ENCODE measurements at places on chromosomes 5 and 9. TPM values are rescaled to one million over a fixed set of nuclear protein-coding genes. Genes with fewer than 3 reads are reported as not detected.

Gene CNTRL
- total RNA-seq: 19.1 TPM

Gene NFIB
- total RNA-seq: 67.6 TPM

Gene TERT
- under 0.01 TPM for total RNA-seq

Gene TAF11L10
- total RNA-seq: not detected

Gene GARIN3
- not detected for total RNA-seq

Gene CDC20B
- 1.6 TPM for total RNA-seq

Gene SEMA5A
- total RNA-seq: 47.5 TPM

Gene PPP2R2B
- 134 TPM for total RNA-seq

Gene FAM151B
- 22.6 TPM for total RNA-seq

Gene TBC1D9B
- total RNA-seq: 52.6 TPM

Gene RNF44
- total RNA-seq: 12.7 TPM

Gene LIX1
- total RNA-seq: 30.0 TPM

Gene CDO1
- total RNA-seq: 125 TPM

Gene CARD6
- 1.4 TPM for total RNA-seq

Gene UNC5A
- total RNA-seq: 7.2 TPM

Gene ZFP2
- total RNA-seq: 7.6 TPM

Gene RGMB
- total RNA-seq: 95.5 TPM

Gene PLAC8L1
- 0.69 TPM for total RNA-seq

Gene GSN
- 45.4 TPM for total RNA-seq

Gene PTRH1
- total RNA-seq: 11.1 TPM

Gene MSANTD3
- 74.7 TPM for total RNA-seq

Gene GPR151
- 0.46 TPM for total RNA-seq

Gene CCDC183
- 2.5 TPM for total RNA-seq

Gene NXNL2
- total RNA-seq: 1.4 TPM

Gene ZNF454
- total RNA-seq: 10.6 TPM

Gene RAI14
- 17.3 TPM for total RNA-seq

Gene ANKRD34B
- total RNA-seq: 3.0 TPM

Gene FOXD4L4
- 1.4 TPM for total RNA-seq

Gene TLR4
- total RNA-seq: 10.6 TPM

Gene HOMER1
- 109 TPM for total RNA-seq

Gene FOXD4L5
- total RNA-seq: 0.46 TPM

Gene PROB1
- total RNA-seq: 2.8 TPM

Gene NEUROG1
- not detected for total RNA-seq

Gene CBY3
- total RNA-seq: 0.46 TPM

Gene FRMD3
- 26.5 TPM for total RNA-seq

Gene CYLC2
- total RNA-seq: not detected

Gene DAPK1
- 76.8 TPM for total RNA-seq

Gene LRRC19
- total RNA-seq: not detected

Gene PDE8B
- 15.5 TPM for total RNA-seq

Gene OXCT1
- 109 TPM for total RNA-seq

Gene MEIKIN
- total RNA-seq: 0.46 TPM

Gene PDE6A
- not detected for total RNA-seq

Gene BDP1
- total RNA-seq: 72.4 TPM

Gene GLRA1
- 5.5 TPM for total RNA-seq

Gene SHISAL2B
- total RNA-seq: 0.92 TPM

Gene ENDOG
- total RNA-seq: 19.8 TPM

Gene ZNF300
- total RNA-seq: 48.4 TPM

Gene NSUN2
- 39.4 TPM for total RNA-seq

Gene SGCD
- total RNA-seq: 12.5 TPM

Gene LPCAT1
- total RNA-seq: 181 TPM

Gene NIPAL4
- total RNA-seq: 0.23 TPM

Gene GTF2H2
- 47.3 TPM for total RNA-seq

Gene ZNF622
- 33.2 TPM for total RNA-seq

Data from diencephalon (tissue), 1 donor.